ENCODE measurements at places on chromosomes 12 and 14.
A peak's percentile ranks its signal among the peaks of the same experiment; 100 is the strongest.

- DNase-seq, result no peak
Observed at GRCh38 chr14:89440986-89441909, 24.2 kb upstream of the FOXN3 start.

DNA sequence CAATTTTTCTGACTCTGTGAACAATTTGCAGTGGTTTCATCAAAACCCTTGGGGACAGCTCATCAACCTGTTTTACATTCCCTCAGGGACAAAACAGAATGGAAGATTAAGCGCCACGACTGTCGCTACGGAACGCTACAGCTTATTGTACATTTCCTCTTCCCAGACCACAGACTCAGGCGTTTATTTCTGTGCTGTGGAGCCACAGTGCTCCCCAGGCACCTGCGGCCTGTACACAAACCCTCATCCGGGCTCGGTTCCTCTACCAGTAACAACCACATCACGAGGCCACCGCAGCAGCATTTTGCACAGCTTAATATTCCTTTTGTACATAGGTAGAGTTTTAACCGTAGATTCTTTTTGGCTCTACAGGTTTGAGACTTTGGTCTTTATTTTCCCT lies 397.4 kb upstream of the OR4E1 start:
- DNase-seq, result peak; percentile 70

- peak; percentile 77 for DNase-seq
Observed at GRCh38 chr12:12334367-12335040, 15.5 kb downstream of the MANSC1 start.

- DNase-seq, result no peak
Observed at GRCh38 chr12:100612606-100613005, 39.1 kb downstream of the GAS2L3 start.

DNA sequence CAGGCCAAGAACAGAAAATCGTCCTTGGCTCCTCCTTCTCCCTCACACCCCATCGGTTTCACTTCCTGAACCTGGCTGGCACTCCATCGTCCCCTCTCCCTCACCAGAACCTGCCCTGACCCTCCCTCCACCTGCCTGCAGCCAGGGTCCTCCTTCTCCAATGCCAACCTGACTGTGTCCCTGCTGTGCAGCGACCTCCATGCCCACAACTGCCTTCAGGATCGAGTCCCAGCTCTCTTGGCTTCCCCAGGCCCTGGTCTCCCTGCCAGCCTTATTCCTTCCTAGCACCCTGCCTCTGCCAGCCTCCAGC lies 19.8 kb downstream of the HVCN1 start:
- DNase-seq, result no peak

- no peak for DNase-seq
Observed at GRCh38 chr12:20155374-20155773, 213.0 kb upstream of the PDE3A start.

DNA sequence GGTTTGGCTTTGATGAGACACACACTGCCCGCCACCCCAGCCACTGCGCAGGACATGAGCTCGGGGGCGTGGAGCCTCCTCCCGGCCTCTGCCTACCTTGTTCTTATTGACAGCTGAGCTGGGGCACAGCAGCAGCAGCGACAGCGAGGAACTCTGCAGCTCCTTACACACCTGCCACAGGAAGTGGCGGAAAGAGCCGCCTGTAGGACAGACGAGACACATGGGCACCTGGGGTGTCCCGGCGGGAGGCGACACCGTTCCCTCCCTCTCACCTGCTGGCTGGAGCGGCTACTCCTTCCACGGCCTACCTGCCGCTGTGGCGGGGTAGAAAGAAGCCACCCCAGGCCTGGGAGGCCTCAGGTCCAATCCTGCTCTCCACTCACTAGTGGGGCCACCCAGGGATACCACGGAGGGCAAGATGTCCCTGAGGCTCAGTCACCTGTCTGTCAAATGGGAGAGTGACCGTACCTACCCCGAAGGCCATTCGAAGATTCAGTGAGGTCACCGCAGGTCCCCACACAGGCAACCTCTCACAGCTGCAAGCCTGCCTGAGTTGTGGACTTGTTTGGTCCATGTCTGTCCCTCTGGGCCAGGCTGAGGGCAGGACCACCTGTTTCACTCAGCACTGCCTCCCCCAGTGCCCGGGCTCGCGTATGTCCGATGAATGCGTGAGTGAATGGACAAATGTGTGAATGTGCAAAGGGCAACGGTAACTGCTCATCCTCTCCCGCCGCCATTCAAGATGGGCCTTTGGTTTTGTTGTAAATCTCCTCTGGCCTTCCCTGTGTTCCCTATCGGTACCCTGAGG lies 42.6 kb downstream of the TRAFD1 start:
- no peak for DNase-seq

DNA sequence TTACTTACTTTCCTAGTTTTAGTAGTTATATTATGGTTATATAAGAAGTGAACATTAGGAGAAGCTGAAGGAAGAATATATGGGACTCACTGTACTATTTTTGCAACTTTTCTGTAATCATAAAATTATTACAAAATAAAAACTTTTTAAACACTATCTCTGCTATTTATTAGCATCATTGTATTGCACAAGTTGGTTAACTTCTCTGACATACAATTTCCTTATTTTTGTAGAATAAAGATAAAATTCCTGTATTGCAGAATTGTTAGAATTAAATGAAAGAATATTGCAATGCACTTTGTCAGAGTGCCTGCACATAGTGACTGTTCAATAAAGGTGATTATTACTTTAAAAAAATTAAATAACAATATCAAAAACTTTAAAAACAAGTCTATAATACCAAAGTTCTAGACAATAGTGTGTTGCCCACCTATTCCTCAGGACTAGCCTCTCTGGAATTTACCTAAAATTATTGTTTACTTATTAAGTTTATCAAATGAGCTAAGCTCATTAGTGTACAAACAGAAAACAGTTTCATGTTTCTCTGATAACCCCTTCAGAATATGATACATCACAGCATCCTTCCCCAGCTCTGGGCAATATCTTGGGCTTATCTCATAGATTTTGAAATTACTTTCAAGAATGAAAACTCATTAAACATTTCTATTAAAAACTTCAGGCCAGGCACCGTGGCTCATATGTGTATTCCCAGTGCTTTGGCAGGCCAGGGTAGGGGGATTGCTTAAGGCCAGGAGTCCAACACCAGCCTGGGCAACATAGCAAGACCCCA lies 77.4 kb upstream of the TMPO start:
- no peak for DNase-seq

DNA sequence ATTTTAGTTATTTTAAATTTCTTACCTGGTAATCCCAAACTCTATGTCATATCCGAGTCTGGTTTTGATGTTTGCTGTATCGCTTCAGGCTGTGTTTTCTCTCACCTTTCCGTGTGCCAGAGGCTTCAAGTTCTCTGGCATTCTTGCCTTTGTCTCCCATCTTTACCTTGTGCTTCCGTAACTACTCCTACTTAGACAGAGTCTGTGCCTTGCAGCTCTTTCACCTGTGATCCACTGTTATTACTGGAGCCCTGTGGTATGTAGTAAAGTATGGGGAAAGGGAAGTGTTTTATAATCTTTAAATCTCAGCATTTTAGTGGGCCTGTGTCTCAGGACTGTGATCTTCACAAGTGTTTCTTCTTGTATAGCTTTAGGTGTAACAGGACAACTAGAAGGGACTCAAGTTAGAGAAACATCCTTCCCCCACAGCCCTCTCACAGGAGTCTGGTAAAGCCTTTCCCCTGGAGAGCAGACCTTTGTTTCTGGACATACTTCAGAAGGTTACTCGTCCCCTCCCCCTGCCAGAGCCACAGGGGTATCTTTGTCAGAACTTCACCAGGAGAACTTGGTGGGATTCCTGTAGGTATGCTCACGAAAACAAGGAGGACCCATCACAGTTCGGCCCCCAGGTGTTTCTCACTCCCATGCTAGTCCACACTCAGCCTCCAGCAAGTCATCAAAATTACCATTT lies 11.1 kb downstream of the IFNG start:
- no peak for DNase-seq

DNA sequence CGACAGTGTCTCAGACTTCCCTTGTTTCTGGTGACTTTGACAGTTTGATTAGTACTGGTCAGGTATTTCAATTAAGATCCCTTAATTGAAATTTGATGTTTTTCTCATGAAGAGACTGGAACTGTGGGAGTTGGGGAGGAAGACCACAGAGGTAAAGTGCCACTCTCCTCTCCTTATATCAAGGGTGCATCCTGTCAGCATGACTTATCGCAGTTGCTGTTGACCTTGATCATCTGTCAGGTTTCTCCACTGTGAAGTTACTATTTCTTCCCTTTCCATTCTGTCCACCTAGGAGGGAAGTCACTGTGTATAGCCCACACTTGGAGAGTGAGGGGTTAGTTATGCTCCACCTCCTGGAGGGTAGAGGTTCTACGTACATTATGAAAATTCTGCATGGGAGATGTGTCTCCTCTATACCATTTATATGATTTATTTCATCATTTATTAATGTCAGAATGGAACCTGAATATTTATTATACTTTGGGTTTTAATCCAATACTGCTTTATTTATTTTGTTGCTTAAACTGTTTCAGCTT lies 40.3 kb upstream of the SMOC1 start:
- DNase-seq, result no peak

- no peak for DNase-seq
Observed at GRCh38 chr14:26443654-26444053, 154.2 kb downstream of the NOVA1 start.
